ENCODE measurements at places on chromosomes 1 and 21.

DNA sequence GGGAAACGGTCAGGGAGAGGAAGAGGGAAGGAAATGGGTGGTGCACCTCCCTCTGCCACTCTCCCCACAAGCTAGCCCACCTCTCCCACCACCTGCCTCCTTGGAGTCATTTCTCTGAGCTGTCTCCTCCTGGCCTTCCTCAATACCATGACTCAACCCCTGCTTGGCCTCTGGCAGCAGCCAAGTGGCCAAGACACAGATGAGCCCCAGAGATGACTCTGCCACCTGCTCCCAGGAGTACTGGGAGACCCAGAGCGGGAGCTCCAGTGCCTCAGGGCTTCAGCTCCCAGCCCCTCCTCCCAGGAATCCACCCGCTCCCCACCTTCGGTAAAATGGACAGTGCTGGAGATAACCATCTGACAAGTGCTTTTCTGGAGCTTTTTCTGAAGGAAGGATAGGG, 2.6 kb downstream of the S100A16 start:
- DNase-seq = no peak

GRCh38 chr1:6378096-6378746, 15.3 kb downstream of the ACOT7 start:
- no peak for DNase-seq

DNA sequence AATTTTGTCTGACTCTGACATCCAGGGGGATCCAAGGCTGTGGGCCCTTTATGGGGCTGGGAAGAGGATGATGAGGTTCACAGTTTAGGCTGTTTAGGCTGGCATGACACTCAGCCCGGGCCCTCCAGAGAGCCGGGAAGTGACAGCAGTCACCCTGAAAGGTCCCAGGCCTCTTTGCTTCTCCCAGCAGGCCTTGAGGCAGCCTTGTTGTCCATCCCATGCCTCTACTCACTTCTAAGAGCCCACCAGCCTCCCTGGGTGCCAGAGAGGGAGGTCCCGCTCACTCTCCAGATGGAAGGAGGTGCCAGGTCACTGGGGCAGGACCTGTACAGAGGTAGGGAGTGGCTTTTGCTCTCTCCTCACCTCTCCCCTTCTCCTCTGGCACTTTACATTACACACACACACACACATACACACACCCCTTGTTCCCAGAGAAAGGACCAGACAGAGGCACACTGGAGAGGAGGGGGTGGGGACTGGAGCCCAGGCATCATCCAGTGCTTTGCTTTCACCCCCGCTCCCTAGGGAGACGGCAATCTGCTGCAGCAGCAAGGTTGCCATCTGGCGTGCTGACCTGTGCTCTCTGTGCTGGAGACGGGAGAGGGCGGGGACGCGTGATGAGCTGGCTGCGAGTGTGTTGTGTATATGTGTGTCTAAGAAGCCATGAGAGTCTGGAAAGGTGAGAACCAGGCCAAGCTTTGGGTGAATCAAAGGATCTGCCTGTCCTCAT, 4.6 kb downstream of the KLHDC8A start:
- DNase-seq = no peak

DNA sequence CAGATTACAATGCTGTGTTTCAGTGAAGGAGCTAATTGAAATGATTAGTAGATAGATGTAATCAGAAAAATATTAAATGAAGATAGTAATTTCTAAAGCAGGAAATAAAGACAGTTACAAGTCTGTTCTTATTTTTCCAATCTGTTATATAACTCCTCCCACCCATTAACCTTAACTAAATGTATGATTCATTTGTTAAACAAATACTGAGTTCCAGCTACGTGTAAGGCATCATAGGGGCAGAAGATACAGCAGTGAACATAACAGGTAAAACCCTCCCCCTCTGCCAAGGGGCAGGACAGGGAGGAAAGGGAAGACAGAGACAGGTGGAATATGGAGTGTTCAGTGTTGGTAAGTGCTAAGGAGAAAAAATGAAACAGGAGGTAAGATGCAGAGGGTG, at the start of gene FAM177B:
TSS of gene FAM177B (plus strand) at position 231 of the 400 bp plus-strand sequence. CDS start 9,344 bp downstream, outside the sequence.
- no peak for DNase-seq

GRCh38 chr1:232944347-232944746, 6.1 kb upstream of the NTPCR start:
- no peak for DNase-seq

- DNase-seq = peak; percentile 10
Measured at GRCh38 chr21:35436899-35437298, 387.8 kb upstream of the RUNX1 start.

- DNase-seq = peak; percentile 48
Measured at GRCh38 chr1:104132382-104132973, 382.8 kb downstream of the AMY1C start.

All from ACHN (cell line).